ENCODE measurements at places on chromosomes 7 and 10.

DNA sequence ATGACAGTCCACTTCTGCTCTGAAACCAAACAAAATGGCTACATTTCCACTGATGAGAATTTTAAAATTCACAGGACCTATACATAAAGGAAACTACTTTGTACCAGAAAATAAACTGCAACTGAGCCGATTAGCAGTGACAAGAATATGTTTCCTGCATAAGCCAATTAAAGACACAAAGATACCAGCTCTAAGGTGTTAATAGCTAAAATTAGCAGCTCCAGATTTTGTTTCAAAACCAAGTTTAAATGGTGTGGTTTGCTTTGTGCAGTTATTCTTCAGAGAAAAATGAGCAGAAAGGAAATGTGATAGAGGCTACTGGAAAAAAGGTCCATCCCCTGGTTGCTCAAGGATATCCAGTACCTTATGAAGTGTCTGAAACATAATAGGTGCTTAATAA is 123.2 kb downstream of the ANK3 start:
- no peak for DNase-seq

DNA sequence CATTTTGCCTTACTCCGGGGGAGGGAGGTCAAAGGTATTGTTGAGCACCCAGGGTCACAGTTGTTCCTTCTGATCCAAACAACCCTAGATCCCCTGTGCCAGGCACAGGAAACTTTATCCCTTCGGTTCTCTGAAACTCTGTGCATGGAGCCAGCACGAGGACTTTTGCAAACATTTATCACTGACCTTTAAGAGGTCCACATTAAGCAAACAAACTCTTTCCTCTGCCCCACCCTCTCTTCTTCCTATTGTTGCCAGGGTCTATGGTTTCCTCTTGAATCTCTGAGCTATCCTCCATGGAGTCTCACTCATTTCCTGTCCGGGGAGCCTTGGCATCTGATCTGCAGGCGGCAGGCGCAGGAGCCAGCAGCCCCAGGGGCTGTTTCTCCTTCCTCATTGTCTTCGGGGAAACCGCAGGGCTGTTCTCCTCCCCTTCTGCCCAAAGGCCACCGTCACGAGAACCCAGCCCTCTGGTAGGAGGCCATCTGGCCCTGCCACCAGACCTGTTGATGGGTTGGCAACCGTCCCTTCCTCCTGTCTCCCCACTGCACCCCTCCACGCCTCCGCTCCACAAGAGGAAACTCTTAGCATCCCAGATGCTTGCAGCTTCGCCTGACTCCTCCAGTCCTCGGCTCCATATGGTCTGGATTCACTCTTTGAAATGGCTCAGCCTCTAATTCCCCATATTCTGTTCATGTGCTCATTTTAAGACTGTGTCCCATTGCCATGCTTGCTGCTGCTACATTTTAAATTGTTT is 327.3 kb upstream of the NRP1 start:
- DNase-seq = peak; percentile 33

- no peak for DNase-seq
These were observed 346.6 kb upstream of the KLF6 start for GRCh38 chr10:4131407-4132215.

- no peak for DNase-seq
These were observed 132.2 kb upstream of the PLXNA4 start for GRCh38 chr7:132708470-132708869.

DNA sequence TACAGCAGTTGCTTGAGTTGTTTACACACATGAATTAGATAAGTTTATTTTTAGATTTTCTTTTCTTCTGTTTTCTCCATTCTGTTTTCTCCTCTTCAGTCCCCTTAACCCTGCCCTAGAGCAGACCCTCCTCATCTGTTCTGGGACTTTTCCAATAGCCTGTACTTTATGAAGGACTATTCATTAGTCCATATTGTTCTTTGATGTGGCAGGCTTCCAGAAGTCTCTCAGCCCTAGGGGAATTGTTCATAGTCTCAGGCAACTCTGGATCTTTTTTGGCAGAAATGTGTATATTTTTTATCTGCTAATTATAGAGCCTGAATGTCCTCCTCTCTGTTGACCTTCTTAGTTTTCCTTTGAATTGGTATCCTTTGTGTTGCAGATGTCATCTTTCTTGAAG is 25.4 kb downstream of the KAT6B start:
- DNase-seq = no peak

DNA sequence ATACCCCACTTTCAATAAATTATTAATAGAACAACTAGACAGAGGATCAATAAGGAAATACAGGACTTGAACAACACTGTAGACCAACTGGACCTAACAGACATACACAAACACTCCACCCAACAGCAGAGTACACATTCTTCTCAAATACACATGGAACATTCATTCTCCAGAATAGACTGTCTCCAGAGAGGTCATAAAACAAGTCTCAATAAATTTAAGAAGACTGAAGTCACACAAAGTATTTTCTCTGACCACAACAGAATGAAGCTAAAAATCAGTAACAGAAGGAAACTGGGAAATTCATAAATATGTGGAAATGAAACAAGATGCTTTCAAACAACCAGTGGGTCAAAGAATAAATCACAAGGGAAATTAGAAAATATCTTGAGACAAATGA is 119.8 kb downstream of the SMURF1 start:
- DNase-seq = no peak

- DNase-seq = no peak
These were observed 35.3 kb downstream of the CDC14C start for GRCh38 chr7:48959676-48960075.

GRCh38 chr7:159102681-159103381 is 41.8 kb downstream of the VIPR2 start:
- no peak for DNase-seq

- no peak for DNase-seq
These were observed 181.4 kb upstream of the SHH start for GRCh38 chr7:155993420-155994278.

GRCh38 chr7:140475747-140476333 is 3.5 kb downstream of the MKRN1 start:
- DNase-seq = no peak

DNA sequence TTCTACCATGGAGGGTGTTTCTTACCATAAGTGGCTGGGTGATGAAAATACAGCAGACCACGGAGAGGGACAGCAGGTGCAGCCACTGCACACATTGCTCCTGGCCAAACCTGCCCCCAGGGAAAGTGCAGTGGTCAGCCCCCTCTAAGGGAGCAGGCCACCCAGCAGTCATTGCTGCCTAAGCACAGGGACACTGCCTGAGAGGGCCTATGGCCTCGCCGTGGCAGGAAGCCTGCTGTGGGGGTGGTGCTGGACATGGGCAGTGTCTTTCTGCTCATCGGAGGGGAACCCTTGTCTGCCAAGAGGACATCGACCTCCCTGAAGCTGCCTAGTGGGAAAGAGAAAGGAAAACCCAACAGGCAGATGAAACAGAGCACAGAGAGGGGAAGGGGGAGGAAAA is 118.3 kb downstream of the PKD1L1 start:
- DNase-seq = no peak

DNA sequence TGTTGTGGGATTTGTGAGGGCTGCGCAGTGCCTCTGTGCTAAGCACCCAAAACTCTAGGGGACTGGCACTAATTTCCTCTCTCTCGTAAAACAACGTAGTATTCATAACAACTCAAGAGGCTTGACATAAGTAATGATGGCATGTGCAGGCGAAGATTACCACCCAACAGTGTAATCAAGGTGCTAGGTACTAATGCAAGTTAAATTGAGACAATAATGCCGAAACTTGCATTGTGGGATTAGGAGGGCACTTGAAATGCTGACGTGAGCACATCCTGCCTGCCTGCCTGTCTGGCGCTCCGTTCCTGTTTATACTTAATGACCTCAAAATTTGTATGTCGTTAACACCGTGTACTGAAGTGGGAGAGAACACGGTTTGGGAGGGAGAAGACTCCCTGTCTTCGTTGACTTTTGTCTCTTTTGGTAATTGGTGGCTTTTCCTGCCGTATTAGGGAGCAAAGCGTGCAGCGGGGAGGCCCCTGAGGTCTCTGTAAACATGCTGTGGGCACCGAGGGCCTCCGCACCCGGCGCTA is 139.0 kb downstream of the MGMT start:
- DNase-seq = no peak

- peak; percentile 100 for DNase-seq
These were observed 35.7 kb downstream of the ZCCHC24 start for GRCh38 chr10:79409726-79410085.

GRCh38 chr7:41579961-41580935 is 122.6 kb downstream of the INHBA start:
- no peak for DNase-seq

DNA sequence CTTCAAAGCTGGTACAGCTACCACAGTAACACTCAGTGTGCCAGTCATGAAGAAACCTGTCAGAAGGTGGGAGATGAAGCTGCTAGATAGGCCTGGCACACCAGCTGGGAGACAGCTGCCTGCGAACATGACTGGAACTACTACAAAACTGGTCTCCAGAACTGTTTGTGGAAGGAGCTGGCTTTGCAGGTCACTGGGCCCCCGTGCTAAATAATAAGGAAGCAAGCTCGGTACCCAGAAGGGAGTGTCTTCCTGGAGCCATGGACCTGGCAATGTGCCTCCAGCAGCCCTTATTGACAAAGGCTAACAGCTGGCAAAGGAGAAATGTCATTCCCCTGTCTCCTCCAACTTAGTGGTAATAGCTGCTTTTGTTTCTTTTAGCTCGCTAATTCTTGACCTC is 1217.6 kb upstream of the LRRN3 start:
- no peak for DNase-seq

- DNase-seq = peak; percentile 69
These were observed 5.0 kb downstream of the TWIST1 start for GRCh38 chr7:19112274-19113001.

- DNase-seq = no peak
These were observed 537.6 kb downstream of the LRMDA start for GRCh38 chr10:75969031-75969430.

GRCh38 chr7:100693312-100694097 is 545 bp downstream of the GIGYF1 start:
- no peak for DNase-seq

GRCh38 chr10:52443419-52444388 is 129.6 kb downstream of the DKK1 start:
- DNase-seq = no peak

GRCh38 chr10:90319188-90319914 is 538.5 kb downstream of the HTR7 start:
- DNase-seq = no peak

DNA sequence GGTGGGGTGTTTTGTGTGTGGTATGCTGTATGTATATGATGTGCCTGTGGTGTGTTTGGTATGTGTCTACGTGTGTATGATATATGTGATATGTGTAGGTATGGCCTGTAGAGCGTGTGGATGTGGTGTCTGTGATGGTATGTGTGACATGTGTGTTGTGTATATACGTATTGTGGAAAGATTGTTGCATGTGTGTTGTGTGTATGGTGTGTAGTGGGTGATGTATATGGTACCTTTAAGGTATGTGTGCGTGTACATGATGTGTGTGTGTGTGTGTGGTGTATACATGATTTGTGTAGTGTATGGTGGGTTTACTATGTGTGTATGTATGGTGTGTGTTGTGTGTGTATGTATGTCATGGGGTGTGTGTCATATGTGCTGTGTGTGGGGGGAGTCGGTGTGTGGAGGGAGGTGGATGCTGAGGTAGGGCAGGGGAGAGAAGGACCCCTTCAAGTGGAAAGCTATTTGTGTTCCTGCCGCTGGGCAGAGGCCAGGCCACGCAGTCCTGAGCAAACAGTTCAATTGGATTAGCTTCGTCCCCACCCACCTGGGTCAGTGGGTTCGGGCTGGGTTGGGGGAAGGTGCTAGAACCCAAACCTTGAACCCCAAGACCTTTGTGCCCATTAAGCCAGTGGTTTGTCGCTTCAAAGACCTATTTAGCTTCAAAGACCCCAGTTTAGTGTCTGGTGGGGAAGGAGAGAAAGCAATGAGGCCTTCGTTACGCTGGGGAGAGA is 1.9 kb upstream of the TRPV6 start:
- DNase-seq = no peak

GRCh38 chr7:1230411-1231213 is 2.1 kb upstream of the UNCX start:
- DNase-seq = no peak

DNA sequence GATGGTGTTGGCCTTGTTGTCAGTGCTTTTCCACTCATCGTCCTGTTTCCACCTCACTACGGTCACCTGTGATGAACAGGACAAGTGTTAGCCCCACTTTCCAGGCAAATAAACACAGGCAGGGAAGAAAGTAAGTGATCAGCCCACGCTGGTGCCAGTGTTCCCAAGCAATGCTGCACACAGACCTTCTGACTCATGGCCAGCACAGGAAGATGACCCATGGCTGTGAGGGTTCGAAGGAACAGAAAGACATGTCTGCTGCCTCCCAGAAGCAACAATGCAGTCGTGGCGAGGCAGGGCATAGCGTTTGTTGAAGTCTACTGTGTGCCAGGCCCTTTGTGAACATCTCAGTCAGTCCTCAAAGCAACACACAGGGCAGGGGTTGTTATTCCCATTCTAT is 35.7 kb downstream of the SLC29A3 start:
- peak; percentile 25 for DNase-seq

GRCh38 chr7:23216021-23216420 is 30.6 kb upstream of the GPNMB start:
- DNase-seq = peak; percentile 27

DNA sequence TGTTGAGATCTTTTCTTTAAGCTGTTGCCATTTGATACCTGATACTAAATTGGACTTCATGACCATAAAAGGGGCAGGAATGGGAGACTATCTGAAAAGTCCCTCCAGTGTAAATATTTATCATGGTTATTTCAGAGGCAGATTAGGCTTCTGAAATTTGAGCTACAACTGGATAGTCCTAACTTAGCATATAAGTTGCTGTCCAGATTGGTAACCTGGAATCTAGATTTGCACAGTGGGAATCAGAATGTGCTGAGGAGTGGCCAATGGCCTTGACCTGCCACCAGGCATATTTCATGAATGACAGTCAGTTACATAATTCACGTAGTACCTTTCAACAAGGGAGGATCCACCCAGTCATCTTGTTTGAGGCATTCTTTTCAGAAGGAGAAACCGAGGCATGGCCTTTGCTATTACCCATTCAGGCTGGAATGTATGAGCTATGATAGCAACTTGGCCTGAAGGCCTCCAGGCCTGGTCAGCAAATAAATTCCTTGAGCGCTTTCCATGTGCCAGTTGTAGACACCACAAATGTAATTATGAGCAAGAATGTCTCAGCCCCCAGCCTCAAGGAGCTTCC is 80.0 kb downstream of the EEPD1 start:
- DNase-seq = no peak

DNA sequence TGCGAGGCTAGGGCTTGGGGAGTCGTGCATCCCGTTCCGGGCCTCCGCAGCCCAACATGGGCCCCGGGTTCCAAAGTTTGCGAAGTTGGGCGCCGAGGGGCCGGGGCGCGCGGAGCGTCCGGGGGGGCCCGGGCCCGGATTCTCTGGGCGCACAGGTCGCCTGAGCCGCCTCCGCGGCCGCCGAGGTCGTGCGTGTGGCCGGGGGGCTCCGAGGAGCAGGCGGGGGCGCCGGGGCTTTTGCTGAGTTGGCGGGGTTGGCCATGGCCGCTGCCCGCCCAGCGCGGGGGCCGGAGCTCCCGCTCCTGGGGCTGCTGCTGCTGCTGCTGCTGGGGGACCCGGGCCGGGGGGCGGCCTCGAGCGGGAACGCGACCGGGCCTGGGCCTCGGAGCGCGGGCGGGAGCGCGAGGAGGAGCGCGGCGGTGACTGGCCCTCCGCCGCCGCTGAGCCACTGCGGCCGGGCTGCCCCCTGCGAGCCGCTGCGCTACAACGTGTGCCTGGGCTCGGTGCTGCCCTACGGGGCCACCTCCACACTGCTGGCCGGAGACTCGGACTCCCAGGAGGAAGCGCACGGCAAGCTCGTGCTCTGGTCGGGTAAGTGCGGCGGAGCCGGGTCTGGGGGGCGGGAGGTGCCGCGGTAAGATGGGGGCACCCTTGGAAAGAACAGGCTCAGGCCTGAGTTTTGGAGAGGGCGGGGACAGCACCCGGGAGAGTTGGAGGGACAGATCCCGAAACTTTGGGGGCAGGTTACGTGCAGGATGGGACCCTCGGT is 643 bp downstream of the SMO start:
- no peak for DNase-seq

All from posterior cingulate gyrus (tissue), 11 donors.